ENCODE measurements at places on chromosomes 13 and 19.

- no peak for DNase-seq
Observed at GRCh38 chr13:22173610-22174009, 502.7 kb downstream of the FGF9 start.

DNA sequence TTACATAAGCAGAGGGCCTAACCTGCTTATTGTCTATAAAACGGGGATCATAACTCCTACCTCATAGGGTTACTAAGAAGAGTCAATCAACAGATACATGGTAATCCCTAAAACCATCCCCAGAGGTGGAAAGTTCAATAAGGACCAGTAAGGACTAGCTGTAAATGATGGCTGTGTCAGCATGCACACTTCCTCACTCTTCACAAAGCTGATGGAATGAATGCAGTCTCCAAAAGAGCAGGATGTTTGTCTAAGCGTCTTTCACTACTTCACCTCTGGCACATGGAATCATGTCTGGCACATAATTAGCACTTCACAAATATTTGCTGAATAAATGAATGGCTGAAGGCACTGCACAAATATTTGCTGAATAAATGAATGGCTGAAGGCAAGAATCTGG, 134.2 kb downstream of the MIPEP start:
- no peak for DNase-seq

DNA sequence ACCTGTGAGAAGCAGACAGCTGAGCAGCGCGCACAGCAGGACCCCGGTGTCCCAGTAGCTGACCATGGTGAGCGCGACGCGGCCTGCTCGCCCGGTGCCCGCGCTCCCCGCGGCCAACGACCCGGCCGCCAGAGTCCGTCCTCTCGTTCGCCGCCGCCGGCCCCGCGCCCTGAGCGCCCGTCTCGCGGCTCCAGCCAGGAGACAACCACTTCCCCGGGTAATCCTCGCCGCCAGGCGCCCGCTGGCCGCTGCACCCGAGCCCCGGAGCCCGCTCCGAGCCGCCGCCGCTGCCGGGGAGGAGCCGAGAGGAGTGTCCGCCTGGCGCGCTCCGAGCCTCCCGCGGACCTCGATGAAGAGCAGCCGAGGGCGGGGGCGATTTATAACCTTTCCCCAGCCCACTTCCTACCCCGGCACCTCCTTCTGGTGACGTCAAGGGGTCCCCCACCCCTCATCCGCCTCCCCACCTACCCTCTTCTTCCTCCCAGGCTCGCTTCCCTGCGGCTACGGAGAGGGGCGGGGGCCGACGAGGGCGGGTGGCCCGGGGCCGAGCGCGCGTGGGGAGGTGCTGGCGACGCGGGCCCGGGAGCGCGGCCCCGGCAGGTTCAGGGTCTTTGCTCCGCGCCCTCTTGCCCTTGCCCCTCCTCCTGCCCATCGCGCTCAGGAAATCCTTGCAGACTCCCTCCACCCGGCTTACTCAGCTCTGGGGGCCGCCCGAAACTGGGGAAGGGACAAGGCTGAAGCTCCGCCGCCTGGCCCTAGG, at the start of gene FLT1:
FLT1 (minus strand) TSS at position 351 of the 760 bp plus-strand sequence; CDS start at position 66, 285 bp downstream.
- DNase-seq: no peak

- DNase-seq: no peak
Observed at GRCh38 chr19:55449469-55449868, 6.4 kb upstream of the SHISA7 start.

- DNase-seq: no peak
Observed at GRCh38 chr13:85347251-85347650, 452.0 kb downstream of the SLITRK6 start.

GRCh38 chr13:83440465-83440864, 441.8 kb downstream of the SLITRK1 start:
- DNase-seq: no peak

- DNase-seq: no peak
Observed at GRCh38 chr19:49368711-49369358, 5.2 kb downstream of the DKKL1 start.

DNA sequence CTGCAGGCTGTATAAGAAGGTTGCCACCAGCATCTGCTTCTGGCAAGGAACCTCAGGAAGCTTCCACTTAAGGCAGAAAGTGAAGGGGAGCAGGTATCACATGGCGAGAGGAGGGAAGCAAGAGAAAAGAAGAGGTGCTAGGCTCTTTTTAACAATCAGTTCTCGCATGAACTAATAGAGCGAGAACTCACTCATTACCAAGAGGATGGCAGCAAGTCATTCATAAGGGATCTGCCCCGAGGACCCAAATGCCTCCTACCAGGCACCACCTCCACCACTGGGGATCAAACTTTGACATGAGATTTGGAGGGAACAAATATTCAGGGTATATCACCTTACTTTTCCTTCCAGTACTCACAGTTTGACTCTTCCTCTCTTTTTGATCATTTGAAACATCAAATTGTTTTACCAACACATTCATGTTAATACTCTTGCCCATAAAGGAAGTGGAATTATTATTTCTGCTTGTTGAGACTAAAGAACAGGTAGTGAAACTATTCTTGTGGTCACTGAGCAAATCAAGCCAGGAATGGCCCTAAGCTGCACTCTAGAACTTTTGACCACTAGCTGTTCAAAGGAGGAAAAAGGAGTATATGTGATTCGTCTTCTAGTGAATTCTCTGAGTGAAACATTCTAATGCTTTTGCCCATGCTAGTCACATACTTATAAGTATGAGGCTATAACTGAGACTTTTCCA, 45.0 kb downstream of the LACC1 start:
- DNase-seq: no peak

DNA sequence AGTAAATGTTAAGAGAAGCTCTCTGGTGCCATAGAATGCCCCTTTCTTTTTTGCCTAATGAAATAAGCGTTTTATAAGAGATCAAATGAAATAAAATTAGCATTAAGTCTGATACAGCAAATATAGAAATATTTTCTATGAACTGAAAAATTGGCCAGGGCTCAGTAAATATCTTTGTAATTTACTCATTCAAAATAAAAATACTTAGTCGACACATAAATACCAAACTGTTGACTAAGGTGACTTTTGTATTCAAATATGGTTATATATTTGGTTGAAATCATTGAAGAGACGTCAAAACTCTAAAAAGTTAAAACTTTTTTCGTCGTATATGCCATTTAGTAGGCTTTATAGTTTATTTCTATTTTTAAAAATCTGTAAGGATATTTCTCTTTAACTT, 25.6 kb downstream of the IPO5 start:
- no peak for DNase-seq

DNA sequence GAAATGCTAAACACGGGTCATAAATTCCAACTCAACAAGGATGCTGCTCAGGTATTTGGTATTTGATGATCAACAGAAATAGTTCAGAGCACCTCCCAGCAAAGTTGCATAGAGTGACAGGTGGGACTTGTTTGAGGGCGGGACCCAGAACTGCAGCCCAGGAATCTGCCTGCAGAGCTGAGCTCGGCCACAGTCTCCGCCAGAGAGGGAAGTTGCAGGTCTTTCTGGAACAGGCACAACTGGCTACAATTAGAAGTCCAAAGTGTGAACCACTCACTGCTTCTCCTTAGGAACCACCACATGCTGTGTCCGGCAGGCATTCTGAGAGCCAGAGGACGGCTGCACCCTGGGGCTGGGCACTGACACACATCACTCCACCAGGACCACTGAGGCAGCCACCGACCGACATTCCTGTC, 1.1 kb downstream of the SLC15A1 start:
- no peak for DNase-seq

DNA sequence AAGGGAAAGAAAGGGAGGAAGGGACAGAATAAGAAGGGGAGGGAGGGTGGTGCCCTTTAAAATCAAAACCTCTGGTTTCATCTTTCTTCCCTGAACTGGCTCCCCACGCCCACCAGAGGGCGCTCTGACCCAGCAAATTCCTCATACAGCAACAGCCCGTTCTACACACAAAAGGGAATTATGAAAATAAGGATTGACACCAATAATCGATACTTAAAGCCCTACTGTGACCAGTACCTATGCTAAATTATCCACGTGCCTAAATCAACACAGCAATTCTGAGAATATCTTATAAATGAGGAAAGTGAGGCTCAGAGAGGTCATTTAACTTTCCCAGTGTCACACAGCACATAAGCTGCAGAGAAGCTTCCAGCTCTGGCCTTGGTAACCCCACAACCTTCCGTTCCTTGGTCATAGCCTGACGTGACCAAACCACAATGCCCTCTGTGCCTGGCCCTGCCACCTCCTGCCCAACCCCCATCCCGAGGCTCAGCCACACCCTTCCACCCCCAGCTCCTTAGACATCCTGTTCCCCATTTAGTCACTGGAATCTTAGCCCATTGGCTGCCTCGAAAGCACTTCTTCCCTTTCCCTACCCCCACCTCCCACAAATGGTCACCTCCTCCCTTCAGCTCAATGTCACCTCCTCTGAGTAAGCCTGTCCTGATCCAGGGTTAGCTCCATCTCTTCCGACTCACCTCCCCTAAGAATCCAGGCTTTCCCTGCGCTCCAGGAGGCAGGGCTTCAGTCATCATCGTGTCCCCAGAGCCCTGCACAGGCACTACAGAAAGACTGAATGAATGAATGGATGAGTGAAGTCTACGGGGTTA, 34.2 kb upstream of the PNMA8B start:
- peak; percentile 69 for DNase-seq

GRCh38 chr13:28423010-28423409, 71.9 kb downstream of the FLT1 start:
- DNase-seq: peak; percentile 11

GRCh38 chr13:56789527-56789926, 351.2 kb upstream of the PRR20A start:
- no peak for DNase-seq

DNA sequence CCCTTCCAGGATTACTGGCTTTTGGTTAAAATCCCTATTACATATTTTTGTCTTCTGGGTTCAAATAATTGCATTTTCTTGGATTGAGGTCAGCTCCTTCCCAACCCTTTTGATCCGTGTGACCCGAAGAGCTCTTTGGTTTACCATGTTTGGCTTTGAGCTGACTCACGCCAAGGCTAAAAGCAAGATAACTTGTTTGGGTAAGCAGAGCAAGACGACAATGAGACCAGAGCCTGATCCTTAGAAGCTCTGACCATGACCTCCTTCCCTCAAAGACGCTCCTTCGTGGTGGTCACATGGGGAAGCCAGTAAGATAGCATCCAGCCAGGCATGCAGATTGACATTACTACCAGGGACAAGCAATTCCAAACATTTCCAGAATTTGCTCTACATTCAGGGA, 153.8 kb downstream of the DCT start:
- DNase-seq: no peak

- no peak for DNase-seq
Observed at GRCh38 chr19:45322311-45322710, 364 bp downstream of the CKM start.

GRCh38 chr19:39046037-39046821, 13.9 kb upstream of the FBXO27 start:
- no peak for DNase-seq

- DNase-seq: peak; percentile 68
Observed at GRCh38 chr13:41222259-41222852, 28.0 kb upstream of the KBTBD7 start.

DNA sequence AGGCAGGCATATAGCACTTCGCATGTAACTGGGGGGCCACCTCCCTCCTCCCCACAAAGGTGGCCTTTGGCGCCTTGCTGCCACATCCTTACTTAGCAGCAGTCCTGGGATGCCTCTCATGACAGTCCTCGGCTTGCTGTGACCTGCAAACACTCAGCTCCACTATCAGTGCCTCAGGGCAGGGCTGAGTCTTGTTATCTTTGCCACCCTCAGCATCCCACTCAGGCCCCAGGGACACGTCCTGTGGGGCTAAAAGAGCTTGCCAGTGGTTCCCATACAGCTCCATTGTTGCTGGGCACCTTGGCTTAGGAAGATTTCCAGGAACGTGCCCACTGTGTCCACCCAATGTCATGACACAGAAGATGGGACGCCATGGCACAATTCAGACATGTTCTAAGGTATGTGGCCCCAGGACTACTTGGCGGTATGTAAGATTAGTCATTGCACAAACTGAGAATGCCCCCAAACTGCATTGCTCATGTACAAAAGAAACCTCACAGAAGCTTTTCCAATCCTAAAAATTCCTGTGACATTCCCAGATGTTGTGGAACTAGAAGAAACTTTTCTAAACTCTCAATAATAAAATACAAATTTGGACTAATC, 16.3 kb downstream of the DOCK9 start:
- no peak for DNase-seq

- DNase-seq: no peak
Observed at GRCh38 chr19:42276821-42277220, 7.8 kb downstream of the CIC start.

- no peak for DNase-seq
Observed at GRCh38 chr13:43095771-43096719, 72.7 kb downstream of the DNAJC15 start.

DNA sequence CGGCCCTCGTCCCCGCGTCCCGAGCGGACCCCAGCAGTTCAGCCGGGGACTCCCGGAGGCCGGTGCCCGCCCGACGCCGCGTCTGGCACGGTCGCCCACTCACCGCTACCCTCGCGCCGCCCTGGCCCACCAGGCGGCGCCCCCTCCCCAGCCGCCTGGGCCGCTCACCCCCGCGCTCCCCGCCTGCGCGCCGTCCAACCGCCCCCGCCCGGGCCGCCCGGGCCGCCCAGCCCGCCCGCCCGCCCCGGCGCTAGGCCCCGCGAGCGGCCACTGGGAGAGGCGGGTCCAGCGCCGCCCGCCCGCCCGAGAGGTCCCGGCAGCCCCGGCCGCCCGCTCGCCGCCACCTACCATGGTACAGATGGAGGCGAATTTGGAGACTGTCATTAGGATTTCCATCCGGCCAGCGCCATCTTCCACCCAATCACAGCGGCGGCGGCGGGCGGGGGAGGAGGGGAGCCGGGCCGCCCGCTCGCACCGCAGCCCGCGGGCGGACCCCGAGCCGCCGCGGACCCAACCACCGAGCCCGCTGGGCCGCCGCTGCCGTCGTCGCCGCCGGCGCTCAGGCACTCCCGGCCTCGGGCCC, at the start of gene USP12:
USP12 (minus strand) TSS at position 568 of the 583 bp plus-strand sequence; CDS start at position 396, 172 bp downstream.
- no peak for DNase-seq

GRCh38 chr19:47421844-47422395, 2.6 kb upstream of the MEIS3 start:
- no peak for DNase-seq

- no peak for DNase-seq
Observed at GRCh38 chr13:49840266-49840665, 47.8 kb upstream of the KPNA3 start.

GRCh38 chr13:83377491-83377890, 504.8 kb downstream of the SLITRK1 start:
- DNase-seq: no peak

DNA sequence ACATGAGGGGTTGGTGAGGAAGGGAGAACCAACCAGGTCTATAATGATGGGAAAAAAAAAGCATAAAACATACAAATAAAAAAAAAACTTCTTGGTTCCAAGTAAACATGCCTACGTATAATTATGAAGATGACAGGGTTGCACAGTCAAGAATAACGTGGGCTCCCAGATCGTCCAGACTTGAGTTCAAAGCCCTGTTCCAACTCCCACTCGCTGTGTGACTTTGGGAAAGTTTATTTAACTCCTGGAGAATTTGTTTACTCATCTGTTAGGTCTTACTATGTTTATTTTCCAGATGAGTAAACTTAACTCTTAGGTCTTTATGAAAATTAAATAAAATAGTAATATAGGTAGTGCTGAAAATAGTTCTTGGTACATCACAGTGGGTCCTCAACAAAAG, 13.8 kb downstream of the STARD13 start:
- no peak for DNase-seq

- DNase-seq: no peak
Observed at GRCh38 chr13:98960606-98961502, 17.0 kb downstream of the DOCK9 start.

Data from CD4-positive, alpha-beta T cell treated with Interleukin-4 for 4 hours (primary cell).